ENCODE measurements at places on chromosomes 12 and 14.
A peak's percentile ranks its signal among the peaks of the same experiment; 100 is the strongest.

- DNase-seq: peak; percentile 2
These were observed 1.8 kb downstream of the SLC8A3 start for GRCh38 chr14:70186900-70187451.

DNA sequence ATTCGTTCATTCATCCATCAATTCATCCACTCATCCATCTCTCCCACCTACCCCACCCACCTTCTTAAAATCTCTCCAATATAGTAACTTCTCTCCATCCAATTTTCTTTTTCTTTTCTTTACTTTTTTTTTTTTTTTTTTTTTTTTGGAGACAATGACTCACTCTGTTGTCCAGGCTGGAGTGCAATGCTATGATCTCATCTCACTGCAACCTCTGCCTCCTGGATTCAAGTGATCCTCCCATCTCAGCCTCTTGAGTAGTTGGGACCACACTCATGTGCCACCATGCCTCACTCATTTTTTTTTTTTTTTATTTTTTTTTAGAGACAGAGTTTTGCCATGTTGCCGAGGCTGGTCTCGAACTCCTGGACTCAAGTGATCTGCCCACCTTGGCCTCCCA is 118.4 kb downstream of the SUDS3 start:
- DNase-seq: no peak

GRCh38 chr14:95695913-95696312 is 9.7 kb downstream of the TCL1B start:
- DNase-seq: no peak

GRCh38 chr12:125021771-125022170 is 28.3 kb downstream of the BRI3BP start:
- no peak for DNase-seq

DNA sequence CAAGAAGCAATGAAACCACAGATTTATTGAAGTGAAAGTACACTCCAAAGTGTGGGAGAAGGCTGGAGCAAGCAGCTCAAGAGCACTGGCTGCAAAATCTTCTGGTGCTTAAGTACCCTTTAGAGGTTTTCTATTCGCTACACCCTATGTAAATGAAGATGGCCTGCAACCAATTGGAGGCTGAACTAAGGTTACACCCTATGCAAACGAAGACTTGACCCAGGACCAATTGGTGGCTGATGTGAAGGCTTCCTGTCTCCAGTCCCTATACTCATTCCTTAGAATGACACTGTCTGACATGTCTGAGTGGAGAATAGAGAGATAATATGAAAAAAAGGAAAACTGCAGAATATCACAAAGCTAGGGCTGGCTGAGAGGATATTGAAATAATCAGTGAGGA is 57.2 kb downstream of the ALG10B start:
- no peak for DNase-seq

DNA sequence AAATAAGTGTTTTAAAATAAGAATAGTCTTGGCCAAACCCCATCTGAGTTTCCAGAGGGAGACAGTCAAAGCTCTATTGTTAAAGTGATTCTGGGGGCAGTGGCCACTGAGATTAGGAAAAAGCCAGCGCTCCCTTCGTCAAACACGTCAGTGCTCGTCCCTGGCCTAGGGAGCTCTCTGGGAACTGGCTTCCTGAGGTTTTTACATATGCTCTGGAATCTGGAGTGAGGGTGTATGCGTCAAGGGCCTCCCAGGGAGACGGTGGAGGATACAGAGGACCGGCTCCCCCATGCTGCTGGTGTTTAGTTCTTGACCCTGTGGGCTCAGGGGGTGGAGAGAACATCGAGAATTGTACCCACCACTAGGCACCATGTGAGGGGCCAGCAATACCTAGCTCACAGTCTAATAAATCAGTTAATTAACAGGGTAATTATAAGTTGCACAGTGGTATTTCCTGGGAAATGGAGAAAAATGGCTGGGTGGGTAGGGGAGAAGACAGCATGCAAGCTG is 87.0 kb downstream of the SLC25A47 start:
- DNase-seq: peak; percentile 89

- no peak for DNase-seq
These were observed 89.0 kb downstream of the RFX4 start for GRCh38 chr12:106671840-106672239.

DNA sequence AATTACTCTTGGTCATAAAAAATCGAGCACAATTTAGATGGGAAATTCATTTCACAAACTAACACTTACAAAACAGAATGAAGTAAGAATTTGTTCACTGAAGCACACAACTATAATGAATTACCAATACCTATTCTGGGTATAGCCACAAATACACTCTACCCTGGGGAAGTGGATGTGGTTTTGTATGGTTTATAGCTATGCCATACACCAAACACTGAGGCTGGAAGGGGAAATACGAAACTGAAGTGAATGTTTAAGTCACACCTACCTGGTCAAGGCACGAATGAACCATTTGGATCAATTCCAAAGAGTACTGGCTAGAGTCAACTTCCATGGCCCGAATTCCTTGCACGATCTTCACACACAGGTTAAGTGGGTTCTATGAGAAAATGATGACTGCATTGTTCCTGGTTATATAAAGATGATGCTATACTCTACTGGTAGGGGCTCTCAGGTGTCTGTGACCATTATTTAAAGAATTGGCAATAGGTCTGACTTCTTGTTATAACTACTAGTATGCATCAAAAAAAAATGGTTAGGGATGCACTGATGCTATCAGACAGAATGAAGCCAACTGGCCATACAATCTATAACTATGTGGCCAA is 12.8 kb downstream of the NEK9 start:
- no peak for DNase-seq

DNA sequence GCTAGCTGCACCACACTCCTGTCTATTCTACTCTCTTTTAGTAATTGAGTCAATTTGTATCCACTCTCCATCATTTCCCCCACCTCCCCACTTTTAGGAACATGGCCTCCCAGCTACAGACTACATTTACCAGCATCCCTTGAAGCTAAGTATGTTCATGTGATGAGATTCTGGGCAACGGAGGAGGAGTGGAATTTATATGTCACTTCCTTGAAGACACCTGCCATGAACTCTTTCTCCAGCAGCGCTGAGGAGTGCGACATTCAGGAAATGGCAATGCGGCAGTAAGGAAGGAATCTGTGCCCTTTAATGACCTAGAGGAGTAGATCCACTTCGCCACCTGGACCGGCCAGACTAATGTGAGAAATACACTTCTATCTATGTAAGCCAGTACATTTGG is 243.7 kb upstream of the DIO2 start:
- DNase-seq: no peak

DNA sequence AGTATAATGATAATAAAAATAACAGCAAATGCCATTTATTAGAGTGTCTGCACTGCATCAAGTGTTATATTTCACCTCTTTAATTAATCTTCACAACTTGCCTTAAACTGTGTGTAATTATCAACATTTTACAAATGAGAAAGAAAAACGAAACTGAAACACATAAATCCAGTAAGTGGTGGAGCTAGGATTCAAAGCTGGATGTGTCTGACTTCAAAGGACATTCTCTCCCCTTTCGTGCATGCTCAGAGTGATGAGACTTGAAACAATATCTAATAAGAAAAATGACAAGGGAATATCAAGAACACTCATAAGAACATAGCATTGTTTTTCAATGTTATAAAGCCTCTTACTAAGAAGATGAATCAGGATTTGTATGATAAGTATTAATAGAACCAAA is 78.8 kb downstream of the DUSP6 start:
- DNase-seq: no peak

- DNase-seq: peak; percentile 8
These were observed 42.8 kb downstream of the PRMT8 start for GRCh38 chr12:3533703-3534386.

- DNase-seq: peak; percentile 87
These were observed 202.4 kb downstream of the ITPR2 start for GRCh38 chr12:26630546-26631027.

DNA sequence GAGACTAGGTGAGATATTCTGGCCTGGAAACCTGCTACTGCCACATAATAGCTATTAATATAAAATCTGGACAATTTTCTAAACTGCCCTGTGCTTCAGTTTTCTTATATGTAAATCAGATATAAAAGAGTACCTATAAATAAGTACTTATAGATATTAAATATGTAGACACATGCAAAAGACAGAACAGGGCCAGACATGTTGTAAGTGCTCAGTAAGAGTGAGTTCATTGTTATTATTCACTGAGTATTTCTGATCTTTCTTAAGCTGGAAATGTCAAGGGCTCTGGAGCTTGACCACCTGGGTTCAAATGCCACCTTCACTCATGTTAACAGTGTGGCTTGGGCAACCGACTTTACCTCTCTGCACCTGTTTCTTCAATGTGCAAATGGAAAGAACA is 179.8 kb downstream of the GALC start:
- no peak for DNase-seq

DNA sequence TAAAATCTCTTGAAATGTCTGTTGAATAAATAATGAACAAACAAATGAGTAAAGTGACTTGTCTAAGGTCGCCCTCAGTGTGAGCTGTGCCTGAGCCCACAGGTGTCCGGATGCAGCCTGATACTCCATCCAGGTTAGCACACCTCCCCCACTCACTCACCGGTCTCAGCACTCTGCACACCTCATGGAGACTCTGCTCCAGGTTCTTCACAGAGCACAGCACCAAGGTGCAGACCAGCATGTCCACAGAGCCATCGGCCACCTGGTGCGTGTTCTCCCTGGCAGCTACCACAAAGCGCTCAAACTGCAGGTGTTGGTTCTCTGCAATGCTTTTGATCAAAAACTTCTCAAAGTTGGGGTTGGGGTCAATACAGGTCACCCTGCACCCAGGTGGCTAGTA is 4.1 kb upstream of the KRT7 start:
- DNase-seq: no peak

DNA sequence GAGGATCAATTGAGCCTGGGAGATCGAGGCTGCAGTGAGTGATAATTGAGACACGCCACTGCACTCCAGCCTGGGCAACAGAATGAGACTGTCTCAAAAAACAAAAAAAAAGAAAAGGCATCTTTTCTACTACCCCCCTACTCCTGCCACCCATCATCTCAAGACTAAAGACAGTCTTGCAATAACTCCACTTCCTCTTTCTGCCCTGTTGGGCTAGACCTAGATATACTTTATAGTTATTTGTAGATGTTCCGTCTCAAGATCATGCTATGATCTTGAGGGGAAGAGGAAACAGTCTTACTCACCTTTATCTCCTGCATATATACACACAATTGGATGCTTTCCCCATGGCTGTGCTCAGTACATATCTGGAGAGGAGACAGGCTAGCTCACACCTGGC is 12.1 kb upstream of the ESPL1 start:
- DNase-seq: no peak

DNA sequence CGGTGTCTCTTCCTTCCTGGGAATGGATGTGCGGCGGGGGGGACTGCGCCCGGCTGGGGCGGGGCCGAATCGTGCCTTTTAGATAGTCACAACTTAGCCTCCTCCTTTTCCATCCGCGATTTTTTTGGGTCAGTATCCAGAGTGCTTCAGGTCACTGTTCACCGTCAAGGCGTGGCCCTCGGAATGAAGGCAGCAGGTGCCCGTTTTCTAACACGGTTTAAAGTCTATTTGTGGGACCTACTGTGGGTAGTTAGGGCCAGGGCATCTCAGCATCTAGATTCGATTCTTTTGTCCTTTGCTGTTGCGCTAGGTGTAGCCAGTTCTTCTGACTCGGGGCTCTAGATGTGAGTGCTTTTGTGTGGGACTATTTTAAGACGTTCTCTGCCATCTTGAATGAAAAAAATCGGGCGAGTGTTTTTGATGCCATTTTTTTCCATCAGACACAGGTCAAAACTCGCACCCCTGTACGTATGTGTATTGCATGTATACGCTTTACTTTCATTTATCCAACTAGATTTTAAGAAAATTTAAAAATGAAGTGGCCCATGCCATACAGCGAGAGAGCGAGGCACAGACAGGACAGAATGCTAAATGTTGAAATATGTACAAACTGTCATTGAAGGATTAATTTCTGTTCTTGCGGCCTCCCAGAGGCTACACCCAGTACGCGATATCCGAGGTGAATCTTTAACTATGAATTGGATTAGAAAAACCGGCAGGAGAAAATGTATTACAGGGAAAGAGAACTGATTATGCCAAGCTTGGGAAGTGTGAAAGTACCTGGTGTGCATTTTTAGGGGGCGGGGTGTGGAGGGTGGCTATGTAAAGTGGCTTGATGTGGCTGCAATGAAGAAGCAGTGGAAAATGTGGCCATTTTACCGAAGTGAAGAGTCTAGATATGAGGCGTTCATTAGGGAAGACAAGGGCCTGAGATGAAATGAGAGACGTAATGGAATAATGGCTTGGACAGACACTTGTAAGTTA is 835 bp downstream of the VEZT start:
- peak; percentile 74 for DNase-seq

- DNase-seq: peak; percentile 56
These were observed 1.7 kb downstream of the AJUBA start for GRCh38 chr14:22980672-22981089.

- peak; percentile 0 for DNase-seq
These were observed 122.5 kb downstream of the WIF1 start for GRCh38 chr12:64998371-64999147.

DNA sequence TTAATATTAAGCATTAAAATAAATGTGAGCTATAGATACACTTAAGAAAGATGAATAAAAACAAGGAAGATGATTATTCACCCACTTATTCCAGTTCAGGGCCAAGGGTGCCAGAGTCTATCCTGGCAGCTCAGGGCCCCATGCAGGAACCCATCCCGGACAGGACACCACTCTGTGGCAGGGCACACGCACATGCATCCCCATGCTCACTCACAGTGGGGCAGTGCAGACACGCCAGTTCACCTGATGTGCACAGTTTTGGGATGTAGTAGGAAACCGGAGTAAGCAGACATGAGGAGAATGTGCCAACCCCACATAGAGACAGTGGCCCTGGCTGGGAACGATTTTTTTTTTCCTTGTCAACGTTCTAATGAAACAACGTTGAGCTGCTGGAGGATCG is 47.2 kb downstream of the DICER1 start:
- no peak for DNase-seq

GRCh38 chr12:54561164-54561563 is 11.8 kb downstream of the PDE1B start:
- DNase-seq: peak; percentile 8

DNA sequence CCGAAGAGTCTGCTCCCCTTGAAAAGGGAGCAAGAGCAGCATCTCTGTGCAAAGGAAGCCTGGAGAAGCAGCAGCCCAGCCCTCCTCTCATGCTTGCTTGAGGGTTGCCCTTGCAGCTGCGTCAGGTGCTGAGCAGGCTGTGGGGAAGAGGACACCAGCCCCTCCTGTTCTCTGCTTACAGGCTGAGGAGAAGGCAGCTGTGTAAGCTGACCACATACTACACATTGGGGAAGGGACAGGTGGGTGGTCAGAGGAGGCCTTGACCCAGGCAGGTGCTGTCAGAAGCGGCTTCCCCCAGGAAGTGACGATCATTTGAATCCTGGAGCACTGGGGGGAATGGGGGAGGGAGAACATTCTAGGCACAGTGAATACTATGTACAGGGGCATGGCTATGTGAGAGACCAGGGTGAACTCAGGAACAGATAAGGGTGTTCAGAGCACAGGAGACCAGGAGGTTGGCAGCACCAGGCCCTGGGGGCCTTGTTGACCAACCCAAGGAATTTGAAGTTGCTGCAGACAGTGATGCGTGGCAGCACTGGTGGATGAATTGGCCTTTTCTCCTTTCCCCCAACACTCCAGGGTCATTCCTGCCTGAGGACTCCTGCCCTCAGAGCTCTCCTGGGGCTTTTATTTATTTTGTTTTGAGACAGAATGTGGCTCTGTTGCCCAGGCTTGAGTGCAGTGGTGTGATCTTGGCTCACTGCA is 2.7 kb upstream of the KLC1 start:
- DNase-seq: no peak
